Activated CD4-positive, alpha-beta T cell treated with anti-CD3 and anti-CD28 coated beads for 1 hour (primary cell): ENCODE measurements at places on chromosomes 12 and 14.

GRCh38 chr14:57209561-57209960 is 59.1 kb downstream of the EXOC5 start:
- no peak for DNase-seq

DNA sequence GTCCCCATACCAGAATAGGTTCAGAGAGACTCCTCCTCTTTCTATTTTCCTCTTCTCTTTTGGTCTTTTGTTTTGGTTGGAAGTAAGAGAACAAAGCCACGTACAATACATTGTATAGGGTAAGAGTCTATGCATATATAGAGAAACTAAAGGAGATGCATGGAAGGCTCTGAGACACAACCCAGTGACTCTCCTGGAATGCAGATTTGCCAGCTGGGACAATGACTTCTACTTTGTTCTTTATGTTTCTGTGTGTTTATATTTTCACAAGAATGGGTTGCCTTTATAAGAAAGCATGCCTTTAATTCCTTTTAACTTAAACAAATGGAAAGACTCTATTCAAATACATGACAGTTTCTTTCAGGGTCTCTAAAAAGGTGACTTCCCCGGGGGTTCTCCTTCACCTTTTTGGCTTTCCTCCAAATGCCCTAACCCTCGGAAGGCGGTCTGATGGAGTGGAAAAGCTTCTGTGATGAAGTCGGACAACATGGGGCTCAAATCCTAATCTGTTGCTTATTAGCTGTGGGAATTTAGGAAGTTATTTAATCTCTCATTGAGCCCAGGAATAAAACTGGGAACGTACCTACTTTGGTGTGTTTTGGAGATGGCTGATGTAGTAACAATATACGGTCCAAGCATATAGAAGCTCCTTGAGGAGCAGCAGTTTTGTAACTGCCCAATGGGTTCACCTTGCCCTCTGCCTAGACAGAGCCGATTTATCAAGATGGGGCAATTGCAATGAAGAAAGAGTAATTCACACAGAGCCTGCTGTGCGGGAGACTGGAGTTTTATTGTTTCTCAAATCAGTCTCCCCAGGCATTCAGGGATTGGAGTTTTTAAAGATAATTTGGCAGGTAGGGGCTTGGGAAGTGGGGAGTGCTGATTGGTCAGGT is 9.1 kb upstream of the SERPINA1 start:
- no peak for DNase-seq

- DNase-seq = no peak
These were observed 7.2 kb upstream of the SDR9C7 start for GRCh38 chr12:56941299-56942017.

DNA sequence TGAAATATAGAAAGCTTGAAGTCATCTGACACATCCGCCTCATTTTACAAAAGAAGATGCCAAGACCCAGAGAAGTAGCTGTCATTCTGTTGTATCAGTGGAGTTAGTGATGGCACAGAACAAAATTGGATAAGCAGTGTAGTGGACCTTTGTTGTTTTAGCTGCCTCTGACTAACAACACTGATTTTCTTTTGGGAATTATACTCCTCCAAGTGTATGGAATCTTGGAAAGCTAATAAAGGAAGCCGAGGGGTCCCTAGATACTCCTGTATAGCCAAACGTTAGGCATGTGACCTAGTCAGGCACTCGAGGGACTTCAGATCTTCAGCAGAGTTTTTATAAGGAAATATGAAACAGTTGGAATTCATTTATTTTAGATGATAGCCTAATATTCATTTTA is 94.5 kb downstream of the OTOGL start:
- DNase-seq = no peak

DNA sequence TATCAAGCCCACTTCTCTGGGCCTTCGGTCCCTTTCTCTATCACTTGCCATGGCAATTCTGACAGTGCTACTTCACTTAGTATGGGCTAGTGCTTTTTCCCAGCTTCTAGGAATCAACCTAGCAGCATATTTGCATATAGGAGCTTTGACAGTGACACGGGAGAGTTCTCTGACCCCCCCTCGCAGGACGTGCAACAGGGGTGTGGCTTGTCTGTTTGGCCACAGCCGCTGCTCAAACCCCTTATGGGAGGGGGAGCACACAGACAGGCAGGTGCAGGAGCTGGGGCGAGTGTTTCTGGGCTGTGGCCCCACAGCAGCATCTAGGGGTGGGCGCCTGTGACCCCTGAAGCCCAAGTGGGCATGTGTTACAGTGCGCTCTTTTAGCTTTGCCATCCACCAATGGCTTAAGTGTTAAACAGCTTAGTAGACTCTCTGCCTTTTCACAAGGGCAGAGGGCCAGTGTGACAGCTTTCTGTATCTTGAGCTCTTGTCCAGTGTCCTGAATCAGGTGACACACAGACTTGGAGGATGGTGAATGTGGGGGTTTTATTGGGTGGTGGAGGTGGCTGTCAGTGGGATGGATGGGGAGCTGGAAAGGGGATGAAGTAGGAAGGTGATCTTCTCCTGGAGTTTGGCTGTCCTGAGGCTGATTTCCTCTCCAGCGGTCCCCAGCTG is 229.3 kb downstream of the PCNX1 start:
- DNase-seq = no peak

DNA sequence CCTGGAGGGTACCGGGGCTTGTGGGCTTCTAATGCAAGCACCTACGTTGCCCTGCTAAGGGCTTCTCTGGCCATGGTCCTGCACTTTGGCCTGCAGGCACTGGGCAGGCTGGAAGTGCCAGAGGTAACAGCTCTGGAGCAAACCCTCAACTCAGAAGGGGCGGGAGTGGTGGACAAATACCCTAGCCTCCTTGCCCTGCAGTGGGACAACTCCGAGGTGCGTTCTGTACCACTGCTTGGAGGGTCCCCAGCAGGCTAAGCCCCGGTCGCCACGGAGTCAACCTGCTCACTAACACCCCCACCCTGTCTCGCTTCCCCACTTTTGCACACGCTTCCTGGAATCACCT is 20.4 kb upstream of the BEGAIN start:
- DNase-seq = no peak

- DNase-seq = no peak
These were observed 171.5 kb downstream of the ANO2 start for GRCh38 chr12:5773550-5773949.

DNA sequence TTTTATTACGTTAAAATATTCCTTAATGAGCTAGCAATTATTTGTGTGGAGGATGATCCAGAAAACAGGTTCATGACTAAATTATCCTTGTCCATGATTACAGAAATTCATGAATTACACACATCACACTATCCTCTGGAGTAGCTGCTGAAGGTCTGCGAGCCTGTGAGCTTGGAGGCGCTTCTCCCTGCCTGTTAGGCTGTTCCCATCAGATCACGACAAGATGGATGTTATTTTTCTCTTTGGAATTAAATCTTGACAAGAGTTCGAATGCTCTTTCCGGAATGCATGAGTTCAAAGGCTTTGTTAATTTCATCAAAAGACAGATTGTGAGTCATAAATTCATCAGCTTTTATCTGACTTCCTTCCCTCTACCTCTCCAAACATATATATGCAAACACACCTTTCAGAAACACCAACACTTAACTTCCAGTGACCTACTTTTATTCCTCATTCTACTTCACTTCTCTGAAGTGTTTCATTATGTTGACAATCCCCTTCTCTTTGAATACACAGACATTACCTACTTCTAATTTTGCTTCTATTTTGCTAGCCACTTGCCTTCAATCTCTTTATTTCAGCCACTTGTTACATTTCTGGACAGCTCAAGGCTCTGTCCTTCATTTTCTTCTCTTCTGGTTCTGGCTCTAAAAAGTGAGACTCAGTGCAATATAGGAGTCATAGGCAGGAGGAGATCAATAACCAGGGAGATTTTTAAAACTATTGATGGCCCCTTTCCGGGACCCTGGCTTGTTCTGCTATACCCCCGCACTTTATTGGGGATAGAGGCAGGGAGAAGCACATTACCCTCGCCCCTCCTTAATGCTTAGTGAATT is 274.6 kb downstream of the BTG1 start:
- no peak for DNase-seq

DNA sequence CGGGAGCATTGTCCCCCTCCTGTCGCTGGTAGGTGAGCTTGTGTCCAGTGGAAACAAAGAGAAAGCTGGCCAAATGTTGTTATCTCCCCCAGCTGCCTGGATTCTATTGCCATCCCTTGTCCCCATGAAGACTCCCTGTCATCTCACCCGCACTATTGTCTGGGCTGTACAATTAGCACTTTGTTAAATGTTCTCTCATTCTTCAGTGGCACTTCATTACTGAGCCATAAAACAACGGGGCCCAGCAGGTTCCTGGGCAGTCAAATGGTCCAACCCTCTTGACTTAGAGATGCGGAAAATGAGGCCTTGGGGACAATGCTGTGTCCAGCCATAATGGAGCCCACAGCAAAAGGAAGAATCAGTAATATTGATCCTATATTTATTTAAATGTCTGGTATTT is 13.2 kb upstream of the COL2A1 start:
- no peak for DNase-seq

GRCh38 chr14:58846682-58847465 is 209.1 kb downstream of the DACT1 start:
- no peak for DNase-seq

DNA sequence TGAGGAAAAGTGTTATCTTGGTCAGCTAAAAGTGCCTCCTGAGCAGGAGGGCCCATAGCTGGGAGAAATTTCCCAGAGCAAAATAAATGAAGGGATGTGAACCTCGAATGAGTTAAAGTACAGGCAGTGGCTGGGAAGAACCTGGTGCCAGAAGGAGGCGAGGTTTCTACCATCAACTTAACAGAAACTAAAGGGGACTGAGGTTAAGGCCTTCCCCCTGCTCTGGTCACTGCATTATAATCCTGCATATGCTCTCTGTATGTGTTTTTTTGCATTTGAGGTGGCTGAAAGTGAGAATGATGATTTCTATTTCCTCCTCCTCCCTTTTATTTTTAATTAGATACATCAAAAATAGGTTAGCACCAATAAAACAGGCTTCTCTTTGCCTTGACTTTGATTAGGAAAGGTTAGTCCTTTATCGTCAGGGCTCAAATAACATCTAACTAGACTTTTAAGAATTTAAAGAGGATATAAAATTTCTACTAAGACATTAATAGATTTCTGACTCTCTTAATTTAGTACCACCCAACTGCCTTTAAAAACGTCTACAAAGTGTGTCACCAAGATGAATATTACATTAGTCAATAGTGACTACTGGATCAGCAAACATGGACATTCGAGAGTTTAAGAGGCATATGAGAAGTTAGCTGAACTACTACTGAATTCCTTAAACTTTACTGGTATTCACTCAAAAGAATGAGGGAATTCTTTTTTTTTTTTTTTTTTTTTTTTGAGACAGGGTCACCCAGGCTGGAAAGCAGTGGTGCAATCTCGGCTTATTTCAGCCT is 49.2 kb downstream of the GALNT4 start:
- DNase-seq = no peak

GRCh38 chr14:105880616-105881015 is 354.2 kb downstream of the TMEM121 start:
- DNase-seq = no peak

DNA sequence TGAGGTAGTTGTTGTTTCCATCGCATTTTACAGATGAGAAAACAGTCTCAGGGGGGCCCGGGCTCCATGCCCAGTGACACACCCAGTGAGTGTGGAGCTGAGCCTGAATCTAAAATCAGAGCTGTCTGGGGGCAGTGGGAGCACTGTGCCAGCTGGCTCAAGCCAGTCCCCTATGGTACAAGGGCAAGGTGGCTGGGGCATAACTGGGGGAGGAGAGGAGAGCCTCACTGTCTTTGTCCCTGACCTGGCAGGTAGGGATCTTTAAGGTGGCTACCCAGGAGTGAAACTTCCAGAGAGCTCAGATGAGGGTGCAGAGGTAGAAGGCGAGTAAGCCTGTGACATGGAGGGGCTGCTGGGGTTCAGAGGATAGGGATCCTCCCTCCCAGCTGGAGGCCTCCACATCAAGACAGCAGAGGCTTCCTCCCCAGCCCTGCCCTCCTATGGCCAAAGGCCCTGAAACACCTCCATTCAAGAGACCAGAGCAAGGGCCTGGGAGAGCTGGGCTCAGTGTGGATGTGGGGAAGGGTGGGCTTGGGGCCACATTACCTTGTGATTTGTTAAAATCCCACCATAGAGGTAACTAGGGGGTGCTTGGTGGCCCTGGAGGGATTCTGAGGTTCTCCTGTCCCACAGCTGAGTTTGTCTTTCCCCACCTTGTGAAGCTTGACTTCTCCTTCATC is 33.1 kb downstream of the ASCL4 start:
- no peak for DNase-seq

GRCh38 chr12:33439587-33440011 is at the start of gene SYT10:
TSS of gene SYT10 (minus strand) at chr12:33439819. CDS start at chr12:33439522, 297 bp downstream.
- no peak for DNase-seq

- no peak for DNase-seq
These were observed 204.7 kb downstream of the BCAT1 start for GRCh38 chr12:24743941-24744793.

DNA sequence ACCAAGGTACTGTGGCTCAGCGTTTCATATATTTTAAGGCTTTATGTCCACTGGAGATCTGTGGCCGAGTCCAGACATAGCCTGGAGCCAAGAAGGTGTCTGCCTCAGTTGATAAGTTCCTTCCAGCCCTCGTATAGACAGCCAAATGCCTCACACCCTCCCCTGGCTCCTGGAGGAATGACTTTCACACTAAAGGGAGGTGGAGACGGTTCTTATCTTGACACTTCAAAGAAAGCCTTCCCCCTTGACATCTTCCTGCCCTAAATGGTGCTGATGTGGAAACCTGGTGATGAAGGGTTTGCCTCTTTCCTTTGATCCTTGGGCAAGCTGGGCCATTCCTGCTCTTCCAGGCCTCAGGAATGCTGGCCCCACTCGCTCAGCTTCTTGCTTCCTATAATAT is 474.8 kb upstream of the TBX3 start:
- DNase-seq = no peak

- no peak for DNase-seq
These were observed 264.0 kb downstream of the EGLN3 start for GRCh38 chr14:33686856-33687255.

DNA sequence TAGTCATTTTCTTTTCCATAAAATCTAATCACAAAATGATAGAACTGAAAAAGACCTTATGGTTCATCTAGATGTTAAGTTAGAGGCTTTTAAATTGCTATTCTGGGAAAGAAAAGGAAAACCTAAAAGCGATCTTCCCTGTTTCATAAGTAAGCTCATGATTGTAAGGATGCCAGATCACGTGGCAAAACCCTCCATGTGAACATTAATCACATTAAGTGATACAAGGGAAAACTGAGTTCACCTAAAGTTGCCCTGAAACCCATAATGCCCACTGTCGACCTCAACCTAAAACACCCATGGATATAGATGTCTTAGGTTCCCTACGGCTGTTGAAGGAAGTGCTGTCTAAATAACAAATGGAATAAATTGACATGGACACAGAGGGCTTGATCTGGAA is 3.0 kb upstream of the STXBP6 start:
- no peak for DNase-seq

- no peak for DNase-seq
These were observed 91.8 kb downstream of the ITPK1 start for GRCh38 chr14:93023802-93024434.

DNA sequence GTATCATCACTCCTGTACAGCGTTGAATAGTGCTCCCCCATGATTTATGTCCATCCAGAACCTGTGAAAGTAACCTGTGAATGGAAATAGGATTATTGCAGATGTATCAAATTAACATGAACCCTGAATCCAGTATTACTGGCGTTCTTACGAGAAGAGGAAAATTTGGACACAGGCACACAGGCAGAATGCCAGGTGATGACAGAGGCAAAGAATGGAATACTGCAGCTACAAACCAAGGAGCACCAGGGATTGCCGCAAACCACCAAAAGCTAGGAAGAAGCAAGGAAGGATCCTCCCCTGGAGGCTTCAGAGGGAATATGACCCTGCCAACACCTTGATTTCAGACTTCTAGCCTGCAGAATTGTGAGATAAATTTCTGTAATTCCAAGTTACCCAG is 113.5 kb upstream of the EGLN3 start:
- DNase-seq = no peak
